ENCODE measurements at places on chromosomes 12 and 14. TPM values are rescaled to one million over a fixed set of nuclear protein-coding genes. Genes with fewer than 3 reads are reported as not detected.

Gene FLVCR2
- total RNA-seq, result 0.43 TPM

Gene SMOC1
- not detected for total RNA-seq

Gene FOXN3
- total RNA-seq, result 33.2 TPM

Gene ASCL1
- total RNA-seq, result not detected

Gene RPS29
- 2,020 TPM for total RNA-seq

Gene FRMD6
- 524 TPM for total RNA-seq

Gene NUAK1
- 82.8 TPM for total RNA-seq

Gene TBX3
- 114 TPM for total RNA-seq

Gene PTPRB
- total RNA-seq, result 0.97 TPM

Gene CACNA1C
- total RNA-seq, result 11.7 TPM

Gene FBXW8
- total RNA-seq, result 30.3 TPM

Gene OR11G2
- not detected for total RNA-seq

Gene ASB2
- total RNA-seq, result 0.86 TPM

Gene MYH6
- total RNA-seq, result not detected

Gene MYL6B
- 70.9 TPM for total RNA-seq

Gene OR6C4
- not detected for total RNA-seq

Gene PAWR
- 48.0 TPM for total RNA-seq

Gene PRH2
- total RNA-seq, result 0.32 TPM

Gene AKAP3
- total RNA-seq, result 1.3 TPM

Gene C12orf60
- total RNA-seq, result 0.32 TPM

Gene FAM186B
- under 0.01 TPM for total RNA-seq

Gene KMT2D
- total RNA-seq, result 37.1 TPM

Gene LRRK2
- 1.3 TPM for total RNA-seq

All from fibroblast of villous mesenchyme (primary cell).